Stimulated activated CD4-positive, alpha-beta T cell treated with anti-CD3 and anti-CD28 coated beads, Interleukin-1b, Interleukin-23, amount 100 ng/mL, for 1 hour (primary cell): ENCODE measurements at places on chromosomes 1 and 21.

DNA sequence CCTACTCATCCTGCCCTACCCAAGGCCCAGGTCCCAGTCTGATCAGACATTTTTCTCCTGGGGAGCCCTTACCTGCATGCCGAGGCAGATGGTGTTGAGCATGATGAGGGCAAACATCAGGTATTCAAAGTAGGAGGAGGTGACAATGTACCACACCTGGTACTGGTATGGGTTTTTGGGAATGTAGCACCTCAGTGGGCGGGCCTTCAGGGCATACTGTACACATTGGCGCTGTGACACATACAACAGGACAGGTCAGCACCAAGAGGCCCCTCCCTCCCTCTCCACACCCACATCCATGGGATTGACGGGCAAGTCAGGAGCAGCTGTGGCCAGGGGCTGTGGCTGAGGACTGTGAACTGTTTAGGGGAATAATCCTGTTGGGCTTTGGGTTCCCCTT, 37.1 kb upstream of the KIF21B start:
- no peak for DNase-seq

GRCh38 chr1:209650454-209650853, 1.8 kb downstream of the LAMB3 start:
- DNase-seq: no peak

DNA sequence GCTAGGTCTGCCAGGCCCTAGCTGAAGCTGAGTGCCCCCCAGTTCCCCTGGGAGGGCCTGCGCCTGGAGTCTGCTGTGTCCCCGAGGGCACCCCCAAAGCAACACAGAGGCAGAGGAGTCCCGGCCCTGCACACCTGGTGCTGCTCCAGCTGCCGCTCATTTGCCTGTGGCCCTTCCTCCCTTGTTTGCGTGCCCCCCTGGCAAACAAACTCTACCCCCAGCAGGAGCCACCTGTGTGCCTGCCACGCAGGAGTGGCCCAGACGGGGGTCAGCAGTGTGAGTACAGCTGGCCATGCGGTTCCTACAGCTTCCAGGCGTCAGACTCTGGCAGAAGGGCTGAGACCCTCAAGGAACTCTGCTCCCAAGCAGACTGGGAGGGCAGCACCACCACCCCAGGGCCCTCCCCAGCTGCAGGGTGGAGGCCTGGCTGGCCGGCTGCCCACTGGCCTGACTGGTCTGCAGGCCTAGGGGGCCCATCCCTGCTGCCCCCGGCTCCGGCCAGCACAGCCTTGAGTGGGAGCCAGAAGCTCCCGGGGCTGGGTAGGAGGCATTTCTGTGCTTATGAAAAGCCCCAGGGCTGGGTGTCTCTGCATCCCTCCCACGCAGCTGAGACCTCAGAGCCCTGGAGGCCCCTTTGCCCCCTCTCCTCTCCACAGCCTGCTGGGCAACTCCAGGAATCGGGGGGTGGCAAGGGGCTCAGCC, 563 bp upstream of the TAS1R3 start:
- DNase-seq: no peak

- no peak for DNase-seq
Observed at GRCh38 chr1:206516728-206516990, 9.3 kb downstream of the RASSF5 start.

DNA sequence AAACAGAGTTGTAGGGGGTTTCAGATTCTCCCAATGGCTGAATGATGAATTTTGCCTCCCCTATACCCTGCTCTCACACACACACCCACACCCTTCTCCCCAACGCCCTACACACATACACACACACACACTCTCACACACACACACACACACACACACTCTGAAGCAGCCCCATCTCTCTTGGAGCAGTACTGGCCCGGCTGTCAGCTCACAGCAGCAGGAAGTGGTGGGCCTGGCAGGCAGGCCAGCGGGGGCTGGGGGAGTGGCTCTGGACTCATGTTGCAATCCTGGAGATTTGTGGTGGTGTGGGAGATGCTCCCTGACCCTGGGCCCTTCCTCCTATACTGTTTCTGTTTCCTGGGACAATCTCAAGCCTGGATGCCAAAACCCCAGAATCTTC, 2.2 kb downstream of the IKBKE start:
- DNase-seq: no peak

DNA sequence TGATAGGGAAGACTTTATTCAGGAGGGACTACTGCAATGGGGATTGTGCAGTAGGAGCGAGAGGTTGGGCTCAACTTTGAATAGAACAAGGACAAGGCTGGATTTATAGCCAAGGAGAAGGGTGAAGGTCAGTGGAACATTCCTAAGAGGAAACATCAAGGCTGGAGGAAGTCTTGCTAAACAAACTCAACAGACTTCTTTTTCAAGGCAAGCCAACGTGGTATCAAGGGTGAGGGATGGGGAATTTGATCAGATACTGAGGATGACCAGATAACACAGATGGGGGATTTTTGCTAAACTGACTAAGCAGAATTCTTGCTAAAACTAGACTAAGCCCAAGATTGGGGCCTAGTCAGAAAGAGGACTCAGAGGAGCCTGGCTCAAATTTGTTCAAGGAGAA, 107.3 kb downstream of the DUSP10 start:
- no peak for DNase-seq

DNA sequence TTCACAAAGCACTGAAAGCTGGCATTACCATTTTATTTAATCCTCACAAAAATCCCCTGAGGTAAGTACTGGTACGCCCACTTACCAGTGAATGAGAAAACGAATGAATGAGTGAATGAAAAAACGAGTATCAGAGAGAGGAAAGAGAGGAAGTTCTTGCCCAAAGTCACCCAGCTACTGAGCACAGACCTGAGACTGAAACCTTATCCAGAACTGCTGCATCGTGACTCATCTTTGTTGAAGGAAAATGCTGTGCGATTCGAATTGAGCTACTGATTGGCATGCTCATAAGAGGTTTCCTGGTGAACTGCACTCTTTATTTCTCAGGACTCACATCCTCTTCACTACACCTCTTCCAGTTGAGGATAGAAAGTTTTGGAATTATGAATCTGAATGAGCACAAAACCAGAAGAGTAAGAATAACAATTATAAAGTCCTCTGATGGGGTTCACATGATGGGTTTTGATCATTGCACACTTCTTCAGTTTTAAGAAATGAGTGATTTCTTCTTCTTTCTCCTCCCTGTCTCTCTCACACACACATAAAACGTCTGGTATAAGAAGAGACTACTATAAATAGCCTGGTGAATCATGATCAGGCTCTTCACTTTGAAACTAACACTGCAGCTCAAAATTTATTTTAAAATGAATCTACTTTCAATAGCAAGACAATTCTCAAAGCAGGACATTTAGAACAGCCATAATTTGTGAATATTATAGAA, 32.1 kb downstream of the IL12RB2 start:
- DNase-seq: no peak

GRCh38 chr1:179129702-179130473, 48.0 kb downstream of the TOR3A start:
- DNase-seq: no peak

- no peak for DNase-seq
Observed at GRCh38 chr1:87334351-87335174, 5.9 kb downstream of the LMO4 start.

GRCh38 chr1:60066001-60066400, 7.6 kb downstream of the C1orf87 start:
- DNase-seq: no peak

- DNase-seq: no peak
Observed at GRCh38 chr21:32713726-32714125, 14.1 kb downstream of the SYNJ1 start.

GRCh38 chr1:177044390-177044789, 120.1 kb downstream of the ASTN1 start:
- no peak for DNase-seq

DNA sequence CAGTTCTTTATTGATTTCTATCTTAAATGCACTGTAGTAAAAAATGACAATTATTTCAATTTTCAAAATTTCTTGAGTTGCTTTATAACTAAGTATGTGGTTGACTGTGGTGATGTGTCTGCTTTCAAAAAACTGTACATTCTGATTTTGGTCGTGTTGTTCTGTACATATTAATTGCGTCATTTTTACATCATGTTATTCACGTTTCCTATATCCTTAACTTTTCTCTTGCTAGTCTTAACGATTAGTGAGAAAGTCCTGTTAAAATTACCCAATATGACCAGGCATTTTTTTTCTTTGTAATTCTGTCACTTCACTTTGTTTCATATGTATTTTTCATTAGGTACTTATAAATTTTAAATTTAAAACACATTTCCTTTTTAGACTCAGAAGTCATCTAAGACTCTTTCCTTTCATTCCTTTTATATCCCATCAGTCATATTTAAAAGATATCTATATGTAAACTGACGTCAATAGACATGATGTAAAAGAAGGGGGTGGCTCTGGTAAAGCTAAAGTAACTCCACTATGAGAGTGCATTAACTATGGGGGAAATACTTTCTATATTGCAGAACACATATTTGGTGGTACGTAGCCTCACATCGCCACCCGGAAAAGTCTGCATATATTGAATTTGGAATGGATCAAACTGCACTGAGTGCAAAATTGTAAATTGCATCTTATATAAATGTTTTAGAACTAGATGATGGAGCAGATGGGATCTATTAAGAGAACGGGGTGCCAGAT, 1.1 kb upstream of the COA6 start:
- no peak for DNase-seq

- DNase-seq: no peak
Observed at GRCh38 chr1:225962440-225962975, 21.5 kb upstream of the LEFTY2 start.

DNA sequence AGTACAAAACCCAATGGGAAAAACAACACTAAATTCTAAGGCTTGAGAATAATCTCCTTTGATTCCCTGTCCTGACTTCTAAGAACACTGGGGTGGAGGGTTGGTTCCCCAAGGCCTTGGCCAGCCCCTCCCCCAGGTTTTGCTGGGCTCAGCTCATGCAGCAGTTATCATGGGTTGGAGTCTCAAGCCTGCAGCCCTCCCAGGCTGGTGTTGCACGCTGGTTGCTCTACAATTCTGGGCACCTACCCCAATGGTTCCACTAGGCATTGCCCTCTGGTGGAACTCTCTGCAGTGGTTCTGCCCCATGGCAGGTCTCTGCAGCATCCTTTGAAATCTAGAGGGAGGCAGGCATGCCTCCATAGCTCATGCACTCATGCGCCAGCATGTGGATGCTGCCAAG, 184.4 kb upstream of the PALMD start:
- no peak for DNase-seq

DNA sequence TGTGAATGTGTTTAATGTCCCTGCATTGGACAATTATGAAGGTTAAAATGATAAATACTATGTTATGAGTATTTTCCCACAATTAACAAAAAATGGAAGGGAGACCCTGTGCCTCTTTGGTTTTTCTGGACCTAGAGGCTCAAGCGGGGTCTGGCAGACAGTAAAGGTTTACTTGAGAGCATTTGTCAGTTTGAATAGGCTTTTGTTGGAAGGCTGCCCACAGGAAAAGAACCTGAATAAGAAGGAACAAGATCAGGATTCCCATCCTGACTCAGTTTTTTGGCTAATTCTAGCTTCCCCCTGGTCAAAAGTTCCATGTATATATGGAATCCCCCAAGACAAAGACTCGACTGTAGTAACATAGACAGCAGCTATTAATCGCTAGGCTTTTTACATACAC, 150.9 kb upstream of the JUN start:
- DNase-seq: no peak

DNA sequence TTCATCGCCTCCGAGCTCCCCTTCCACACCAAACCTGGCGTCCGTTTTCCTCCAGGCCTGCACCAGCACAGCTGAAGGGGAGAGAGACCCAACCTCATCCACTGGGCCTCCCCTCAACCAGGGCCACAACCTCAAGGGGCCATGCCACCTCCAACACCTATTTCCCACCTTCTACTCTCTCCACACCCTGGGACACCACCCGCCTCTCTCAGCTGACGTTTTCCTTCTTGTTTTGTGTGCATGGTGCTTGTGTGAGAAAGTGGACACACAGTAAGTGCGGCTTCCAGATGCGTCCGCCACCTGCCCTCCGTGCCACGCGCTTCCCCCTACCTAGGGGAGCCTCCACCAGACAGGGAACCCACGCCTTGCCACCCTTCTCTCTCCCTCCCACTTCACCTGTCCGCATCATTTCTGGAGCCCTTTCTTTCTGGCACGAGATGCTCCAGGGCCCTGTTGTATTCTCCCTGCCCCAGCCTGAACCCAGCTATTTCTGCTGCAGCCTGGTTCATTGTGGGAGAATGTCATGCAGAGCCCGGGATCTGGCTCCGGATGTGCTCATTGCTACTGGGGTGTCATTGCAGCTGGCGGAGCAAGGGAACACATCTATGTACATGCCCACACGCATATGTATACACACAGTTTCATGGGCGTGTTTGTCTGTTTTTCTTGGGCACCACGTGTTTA, 1.3 kb upstream of the GNB1 start:
- DNase-seq: no peak

GRCh38 chr1:52672946-52673345, 25.2 kb downstream of the COA7 start:
- no peak for DNase-seq

DNA sequence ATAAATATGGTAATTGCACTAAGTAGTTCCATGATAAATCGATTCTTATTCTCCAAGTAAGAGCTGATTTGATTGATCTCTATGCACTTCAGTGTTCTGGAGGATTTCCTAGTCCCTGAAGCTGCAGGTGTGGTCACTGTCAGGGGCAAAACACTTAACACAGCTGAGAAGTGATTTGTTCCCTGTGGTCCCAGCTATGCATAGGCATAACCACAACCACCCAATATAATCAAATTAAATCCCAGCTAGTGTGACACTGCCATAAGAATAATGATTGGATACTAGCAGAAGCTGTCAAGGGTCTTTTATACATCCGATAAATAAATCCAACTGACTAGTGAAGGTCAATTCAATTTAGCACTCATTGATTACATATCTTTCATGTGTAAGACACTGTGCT, 60.1 kb downstream of the PTGER3 start:
- DNase-seq: no peak

DNA sequence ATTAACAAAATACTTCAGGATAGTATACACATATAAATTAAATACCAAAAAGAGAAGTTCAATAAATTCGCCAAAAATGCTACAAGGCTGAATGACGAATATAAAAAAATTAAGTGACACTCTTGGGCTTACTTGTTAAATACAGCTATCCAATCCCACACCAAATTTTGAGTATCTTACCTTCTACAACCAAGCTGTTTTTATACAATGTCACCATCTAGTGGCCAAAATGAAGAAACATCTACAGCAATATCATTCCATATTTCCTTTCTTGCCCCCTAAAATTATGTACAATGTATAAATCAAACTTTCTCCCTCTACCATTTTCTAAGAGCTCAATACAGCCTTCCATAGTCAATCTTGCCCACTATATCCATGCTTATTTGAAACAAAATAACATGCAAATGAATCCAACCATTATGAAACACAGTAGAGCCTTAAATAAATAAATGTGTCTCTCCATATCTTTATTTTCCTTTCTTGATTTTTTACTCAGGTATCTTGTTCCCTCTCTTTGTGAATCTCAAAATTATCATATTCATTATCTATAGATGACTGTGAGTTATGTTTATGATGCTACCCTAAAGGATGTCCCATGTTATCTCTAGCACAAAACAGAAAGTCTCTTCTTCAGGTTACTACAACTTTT, 86.3 kb downstream of the ACBD6 start:
- no peak for DNase-seq
